ENCODE measurements at places on chromosomes 12 and 14.

DNA sequence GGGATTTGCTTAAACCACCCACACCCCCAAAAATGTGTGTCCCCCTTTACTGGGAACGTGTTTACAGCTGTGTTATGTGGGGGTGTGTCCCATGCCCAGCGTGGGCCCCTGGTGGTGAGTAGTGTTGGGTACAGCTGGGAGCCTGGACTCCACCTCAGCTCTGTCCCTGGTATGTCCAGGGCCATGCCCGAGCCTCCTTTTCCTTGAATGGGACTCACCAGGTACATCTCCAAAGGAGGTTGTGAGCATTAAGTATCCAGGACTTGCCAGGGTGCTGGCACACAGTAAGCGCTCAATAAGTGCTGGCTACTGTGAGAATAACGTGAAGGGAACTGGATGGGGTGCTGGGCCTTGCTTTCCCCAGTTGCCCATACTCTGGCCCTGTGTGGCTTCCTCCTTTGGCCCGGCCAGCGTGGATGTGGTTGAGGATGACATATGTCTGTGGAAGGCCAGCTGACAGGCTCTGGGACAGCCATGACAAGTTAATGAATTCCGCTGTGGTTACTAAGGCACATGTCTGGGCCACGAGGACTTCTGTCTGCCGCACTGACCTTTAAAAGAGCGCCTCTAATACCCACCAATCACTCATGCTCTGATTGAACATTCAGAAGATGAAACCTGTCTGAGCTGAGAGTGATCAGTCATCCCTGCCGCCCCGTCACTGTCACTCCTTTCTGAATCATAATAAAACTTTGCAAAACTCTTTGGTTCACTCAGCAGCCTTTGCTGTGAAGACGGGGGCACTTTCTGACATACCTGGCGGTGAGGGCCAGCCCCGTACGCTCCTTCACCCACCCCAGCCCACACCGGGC lies 74.7 kb downstream of the DIO3 start:
- peak; percentile 55 for DNase-seq

- DNase-seq = peak; percentile 22
These were observed 398.7 kb downstream of the BTG1 start for GRCh38 chr12:91746976-91747375.

DNA sequence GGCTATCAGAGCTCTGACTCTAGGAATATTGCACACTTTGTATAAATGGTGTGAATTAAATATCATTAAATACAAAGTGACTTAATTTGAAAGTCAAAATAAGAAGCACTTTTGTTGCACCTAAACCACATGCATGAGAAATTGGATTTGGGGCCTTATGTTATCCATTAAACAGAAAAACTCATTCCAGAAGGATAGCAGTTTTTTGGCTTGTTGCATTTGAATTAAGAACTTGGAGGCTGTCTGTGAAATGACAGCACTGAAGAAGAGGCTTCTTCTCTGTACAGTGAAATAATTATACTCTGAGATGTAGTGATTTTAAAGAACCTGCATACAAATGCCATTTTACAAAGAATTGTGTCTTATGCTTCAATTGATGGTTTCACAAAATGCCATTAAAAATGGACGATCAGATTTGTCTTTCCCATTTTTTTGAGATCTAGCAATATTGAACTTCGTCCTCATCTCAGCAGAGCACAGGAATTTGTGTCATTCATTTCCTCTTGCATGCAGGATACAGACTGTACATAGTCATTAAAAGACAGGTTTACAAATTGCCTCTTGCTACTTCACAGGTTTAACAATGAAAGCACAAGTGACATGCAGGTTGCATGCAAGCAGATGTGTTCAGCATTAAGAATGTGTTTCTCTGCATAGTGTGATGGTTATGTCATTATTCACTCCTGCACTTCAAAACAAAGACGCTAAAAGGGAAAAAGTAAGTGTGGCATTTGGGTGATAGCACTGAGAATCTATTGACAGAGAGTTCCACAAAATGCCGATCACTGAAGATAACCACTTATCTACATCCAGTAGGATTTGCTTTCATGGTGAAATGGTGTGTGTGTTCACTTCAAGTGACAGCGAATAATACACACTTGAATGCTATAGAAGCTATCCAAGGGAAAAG lies 35.9 kb upstream of the PYGL start:
- no peak for DNase-seq

DNA sequence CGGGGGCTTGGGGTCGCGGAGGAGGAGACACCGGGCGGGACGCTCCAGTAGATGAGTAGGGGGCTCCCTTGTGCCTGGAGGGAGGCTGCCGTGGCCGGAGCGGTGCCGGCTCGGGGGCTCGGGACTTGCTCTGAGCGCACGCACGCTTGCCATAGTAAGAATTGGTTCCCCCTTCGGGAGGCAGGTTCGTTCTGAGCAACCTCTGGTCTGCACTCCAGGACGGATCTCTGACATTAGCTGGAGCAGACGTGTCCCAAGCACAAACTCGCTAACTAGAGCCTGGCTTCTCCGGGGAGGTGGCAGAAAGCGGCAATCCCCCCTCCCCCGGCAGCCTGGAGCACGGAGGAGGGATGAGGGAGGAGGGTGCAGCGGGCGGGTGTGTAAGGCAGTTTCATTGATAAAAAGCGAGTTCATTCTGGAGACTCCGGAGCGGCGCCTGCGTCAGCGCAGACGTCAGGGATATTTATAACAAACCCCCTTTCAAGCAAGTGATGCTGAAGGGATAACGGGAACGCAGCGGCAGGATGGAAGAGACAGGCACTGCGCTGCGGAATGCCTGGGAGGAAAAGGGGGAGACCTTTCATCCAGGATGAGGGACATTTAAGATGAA lies 630 bp downstream of the FOS start:
- peak; percentile 85 for DNase-seq

GRCh38 chr14:93219103-93219726 lies 12.2 kb downstream of the UBR7 start:
- no peak for DNase-seq
